ENCODE measurements at places on chromosomes 2 and 18.

DNA sequence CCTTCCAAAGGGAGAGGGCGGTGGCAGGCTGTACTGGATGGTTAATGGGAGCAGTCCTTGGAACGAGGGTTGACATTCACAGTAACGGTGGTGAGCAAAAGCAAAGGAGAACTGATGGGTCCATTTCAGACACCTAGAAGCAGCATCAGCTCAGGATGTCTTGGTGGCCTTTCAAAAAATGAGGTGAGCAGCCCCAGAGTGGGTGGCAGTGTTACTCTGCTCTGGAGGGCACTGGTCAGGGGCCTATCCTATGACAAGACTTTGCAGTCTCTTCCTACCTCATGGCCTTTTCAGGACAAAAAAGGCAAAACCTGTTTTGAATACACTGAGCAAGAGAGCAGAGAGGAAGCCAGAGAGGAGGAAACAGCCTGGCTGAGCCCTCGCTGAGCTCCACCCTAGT lies 23.5 kb downstream of the CAPN14 start:
- no peak for DNase-seq

DNA sequence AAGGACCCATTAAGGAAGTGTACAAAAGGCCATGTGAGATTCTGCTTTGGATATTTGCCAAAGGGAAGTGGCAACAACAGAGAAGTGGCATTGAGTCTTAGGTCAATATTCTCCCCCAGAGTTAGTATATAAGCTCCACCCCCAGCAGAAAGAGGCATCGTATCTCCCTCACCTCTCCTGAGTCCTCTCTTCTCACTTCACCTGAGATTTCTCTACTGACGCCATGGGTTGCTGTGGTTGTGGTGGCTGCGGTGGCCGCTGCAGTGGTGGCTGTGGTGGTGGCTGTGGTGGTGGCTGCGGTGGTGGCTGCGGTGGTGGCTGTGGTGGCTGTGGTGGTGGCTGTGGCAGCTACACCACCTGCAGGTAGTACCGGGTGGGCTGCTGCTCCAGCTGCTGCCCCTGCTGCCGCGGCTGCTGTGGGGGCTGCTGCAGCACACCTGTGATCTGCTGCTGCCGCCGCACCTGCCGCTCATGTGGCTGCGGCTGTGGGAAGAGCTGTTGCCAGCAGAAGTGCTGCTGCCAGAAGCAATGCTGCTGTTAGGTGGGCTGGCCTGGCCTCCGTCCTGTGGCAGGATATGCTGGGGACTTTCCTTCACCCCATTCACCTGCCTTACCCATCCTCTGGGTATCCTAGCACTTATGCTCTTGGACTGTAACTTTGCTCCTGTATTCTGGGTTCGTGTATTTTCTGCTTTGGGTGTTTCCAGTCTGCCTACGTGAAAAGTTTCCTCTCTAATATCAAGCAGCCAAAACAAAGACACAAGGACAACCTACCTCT lies 5.9 kb downstream of the SCYGR3 start:
- DNase-seq, result no peak

DNA sequence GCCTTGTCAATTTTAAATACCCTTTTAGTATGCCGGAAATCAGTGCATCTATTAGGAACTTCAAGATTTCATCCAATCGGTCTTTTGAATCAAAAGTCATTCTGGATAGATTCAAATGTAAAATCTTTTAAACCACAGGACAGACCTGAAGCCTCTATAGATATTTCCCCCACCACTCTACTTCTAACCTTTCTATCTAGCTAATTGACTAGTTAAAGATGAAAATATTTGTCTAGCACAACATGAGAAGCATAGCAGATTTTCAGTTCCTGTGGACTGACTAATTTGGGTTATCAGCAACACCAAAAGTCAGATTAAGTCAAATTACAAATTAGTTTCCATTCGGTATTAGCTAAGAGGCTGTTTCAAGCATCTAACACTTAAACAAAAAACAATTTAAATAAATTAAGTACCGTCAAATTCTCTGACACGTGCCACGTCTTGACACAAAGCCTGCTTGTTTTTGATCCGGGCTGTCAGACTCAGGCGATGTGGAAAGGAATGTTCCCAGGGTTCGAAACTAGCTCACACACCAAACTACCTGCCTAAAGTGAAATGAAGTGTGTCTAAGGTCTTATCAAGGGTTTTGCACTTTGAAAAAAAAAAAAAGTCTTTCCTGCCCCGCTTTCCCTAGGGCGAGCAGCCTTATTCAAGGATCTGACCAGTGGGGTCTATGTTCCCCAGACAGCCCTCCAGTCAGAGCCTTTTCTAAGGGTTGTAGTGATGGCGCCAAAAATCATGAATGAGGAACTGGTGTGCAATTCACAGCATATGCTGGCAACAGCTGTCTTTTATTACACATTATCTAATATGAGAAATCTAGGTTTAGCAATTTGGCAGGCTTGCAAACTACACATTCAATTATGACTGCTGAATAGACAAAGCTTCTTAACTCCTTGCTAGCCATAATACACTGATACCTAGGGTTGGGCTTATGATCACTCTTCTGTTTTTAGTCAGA lies 4.7 kb downstream of the CYTIP start:
- no peak for DNase-seq

DNA sequence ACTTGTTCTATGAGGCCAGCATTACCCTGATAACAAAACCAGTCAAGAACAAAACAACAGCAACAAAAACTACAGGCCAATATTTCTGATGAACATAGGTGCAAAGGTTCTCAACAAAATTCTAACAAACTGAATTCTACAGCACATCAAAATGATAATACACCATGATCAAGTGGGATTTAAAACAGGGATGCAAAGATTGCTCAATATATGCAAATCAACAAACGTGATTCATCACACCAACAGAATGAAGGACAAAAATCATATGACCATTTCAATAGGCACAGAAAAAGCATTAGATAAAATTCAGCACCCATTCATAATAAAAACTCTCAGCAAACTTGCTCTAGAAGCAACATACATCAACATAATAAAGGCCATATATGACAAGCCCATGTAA lies 173.6 kb downstream of the CAMKMT start:
- DNase-seq, result no peak

DNA sequence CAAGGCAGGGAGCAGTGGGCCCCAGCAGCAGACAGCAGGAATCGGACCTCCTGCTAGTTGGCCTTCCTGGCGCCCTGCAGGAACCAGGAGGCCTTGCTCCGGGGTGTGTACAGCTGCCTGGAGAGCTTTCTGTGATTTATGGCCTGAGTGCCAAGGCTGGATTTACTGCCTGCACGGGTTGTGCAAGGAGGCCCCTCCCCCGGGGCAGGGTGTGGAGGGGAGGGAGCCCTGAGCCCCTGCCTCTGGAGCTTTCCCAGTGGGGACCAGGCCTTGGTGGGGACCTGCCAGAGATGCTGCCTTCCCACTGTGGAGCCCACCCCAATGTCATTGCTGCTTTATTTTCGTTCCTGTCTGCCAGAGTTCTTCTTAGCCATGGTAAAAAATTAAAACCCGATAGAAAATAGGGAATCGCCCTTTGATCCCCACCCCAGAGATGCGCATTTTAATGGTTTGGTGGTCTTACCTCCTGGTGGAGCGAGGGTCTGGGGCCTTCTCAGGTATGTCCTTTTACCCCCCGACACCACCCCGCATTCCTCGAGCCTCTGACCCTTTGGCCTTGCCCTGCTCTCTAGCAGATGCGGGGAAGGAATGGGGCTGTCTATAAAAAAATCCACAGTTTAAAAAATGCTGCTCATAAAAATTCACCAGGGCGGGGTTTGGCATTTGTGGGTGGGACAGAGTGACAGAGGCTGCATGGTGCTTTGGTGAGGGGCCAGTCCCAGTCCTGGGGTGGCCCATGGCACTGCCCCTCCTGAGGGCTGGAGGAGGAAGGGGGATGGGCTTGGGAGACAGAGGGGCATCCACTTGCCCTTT lies 6.9 kb upstream of the RALB start:
- peak; percentile 64 for DNase-seq

GRCh38 chr2:98374958-98375570 lies 28.8 kb downstream of the CNGA3 start:
- no peak for DNase-seq

- DNase-seq, result peak; percentile 50
Observed at GRCh38 chr18:49161627-49162026, 210.9 kb upstream of the SMAD7 start.

- DNase-seq, result no peak
Observed at GRCh38 chr2:11798701-11799435, 52.4 kb downstream of the LPIN1 start.

DNA sequence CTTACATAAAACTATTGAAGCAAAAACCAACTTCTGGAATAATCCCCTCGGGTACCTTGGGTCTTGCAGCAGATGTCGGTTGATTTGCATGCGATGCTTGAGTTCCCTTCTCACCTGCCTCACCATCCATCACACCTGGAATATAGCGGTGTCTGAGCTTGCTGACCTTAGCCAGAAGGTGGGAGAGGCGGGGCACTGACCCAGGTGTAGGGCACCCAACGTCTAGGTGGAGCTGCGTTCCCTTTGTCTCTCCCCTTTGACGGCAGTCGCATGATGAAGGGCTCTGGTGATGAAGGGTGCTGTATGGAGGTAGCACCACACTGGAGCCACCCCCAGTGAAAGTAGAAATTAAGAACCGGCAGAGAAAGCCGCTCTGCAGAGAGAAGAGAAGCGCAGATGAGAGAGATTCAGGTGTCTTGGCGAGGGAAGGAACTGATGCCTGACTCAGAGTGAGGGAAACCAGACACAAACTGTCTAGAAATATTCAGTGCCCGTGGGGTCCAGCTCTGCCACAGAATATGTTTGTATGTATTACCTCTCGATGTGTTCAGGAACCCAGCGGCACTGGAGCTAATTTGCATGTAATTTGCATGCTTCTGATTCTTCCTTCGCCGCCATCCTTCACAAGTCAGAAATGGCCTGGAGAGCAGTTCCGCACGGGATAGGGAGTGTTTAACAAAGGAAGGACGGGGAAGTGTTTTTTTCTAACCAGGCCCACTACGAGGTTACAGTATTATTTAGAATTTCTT lies 19.4 kb upstream of the MBP start:
- DNase-seq, result no peak

- no peak for DNase-seq
Observed at GRCh38 chr2:201918616-201919307, 112.4 kb downstream of the CDK15 start.

- DNase-seq, result no peak
Observed at GRCh38 chr2:6196449-6196848, 504.3 kb downstream of the SOX11 start.

DNA sequence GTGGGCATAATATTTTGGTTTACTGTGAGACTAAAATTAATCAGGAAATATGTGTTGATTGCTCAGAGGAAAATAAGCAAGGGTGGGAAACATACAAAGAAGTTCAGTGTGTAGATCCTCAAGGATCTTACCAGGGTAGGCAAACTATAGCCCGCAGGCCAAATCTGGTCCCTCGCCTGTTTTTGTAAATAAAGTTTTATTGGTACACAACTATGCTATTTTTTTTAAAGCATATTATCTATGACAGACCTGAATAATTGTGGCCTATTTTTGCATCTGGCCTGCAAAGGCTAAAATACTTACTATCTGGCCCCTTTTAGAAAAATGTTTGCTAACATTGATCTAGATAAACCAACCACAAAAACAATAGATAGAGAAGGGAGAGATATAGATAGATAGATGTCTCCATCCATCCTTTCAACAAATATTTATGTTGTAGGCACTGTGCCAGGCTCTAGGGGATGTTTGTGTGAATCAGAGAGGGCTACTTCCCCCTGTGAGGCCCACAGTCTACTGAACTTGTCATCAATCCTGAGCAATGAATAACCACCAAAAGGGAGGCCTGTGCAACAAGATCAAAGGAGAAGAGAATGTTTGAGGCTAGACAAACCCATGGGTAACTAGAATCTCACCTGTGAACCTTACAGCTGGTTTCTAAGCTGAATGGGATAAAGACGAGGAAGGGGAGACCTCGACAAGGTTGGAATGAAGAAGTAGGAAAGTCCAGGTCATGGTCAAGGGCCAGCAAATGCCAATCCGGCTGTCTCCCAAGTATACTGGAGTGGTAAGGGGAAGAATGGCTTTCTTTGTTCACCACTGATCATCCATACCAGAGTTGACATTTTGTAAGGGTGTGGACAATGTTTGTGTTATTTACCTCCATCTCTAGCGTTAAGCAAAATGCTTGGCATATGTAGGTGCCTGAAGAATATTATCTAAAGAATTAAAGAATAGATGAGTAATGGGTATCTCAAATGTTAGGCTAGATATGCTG lies 23.6 kb downstream of the ALPK2 start:
- peak; percentile 65 for DNase-seq

DNA sequence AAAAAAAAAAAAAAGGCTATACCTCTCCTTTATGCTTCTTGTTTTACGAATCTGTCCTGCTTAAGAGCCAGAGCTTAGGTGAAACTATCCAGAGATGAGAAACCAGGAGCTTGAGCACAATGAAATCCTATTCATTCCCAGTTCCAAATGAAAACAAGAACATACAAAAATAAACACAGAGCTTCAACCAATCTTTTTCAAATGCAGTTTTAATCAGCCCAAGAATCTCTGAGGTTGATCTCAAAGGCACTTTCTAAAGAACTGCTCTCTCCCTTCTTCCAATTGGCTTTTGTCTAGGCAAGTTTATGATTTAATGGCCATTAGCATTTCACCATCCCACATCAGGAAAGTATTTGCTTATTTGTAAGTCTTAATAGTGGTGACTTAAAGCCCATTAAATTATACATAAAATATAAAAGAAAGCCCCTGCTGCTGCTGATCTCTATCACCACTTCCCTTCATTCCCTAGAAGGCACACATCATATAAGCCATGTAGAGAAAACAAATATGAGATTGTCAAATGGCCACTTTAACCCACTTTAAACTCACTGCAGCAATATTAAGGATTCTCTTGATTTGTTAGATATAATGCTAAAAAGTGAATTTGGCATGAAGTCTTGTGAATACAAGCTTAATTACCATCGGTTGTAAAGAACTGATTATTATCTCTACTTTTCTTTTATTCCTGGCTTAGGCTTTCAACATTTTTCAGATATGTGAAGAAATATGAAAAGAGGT lies 29.3 kb upstream of the SCN9A start:
- no peak for DNase-seq

- peak; percentile 97 for DNase-seq
Observed at GRCh38 chr2:152497481-152498052, 162.6 kb downstream of the FMNL2 start.

GRCh38 chr2:25371253-25372241 lies 29.8 kb upstream of the DNMT3A start:
- no peak for DNase-seq
